Camera-type eye (tissue), 1 donor: ENCODE measurements at places on chromosomes 4 and X. TPM values are rescaled to one million over a fixed set of nuclear protein-coding genes. Genes with fewer than 3 reads are reported as not detected.

Gene MSX1
- total RNA-seq = 4.1 TPM

Gene SAGE1
- not detected for total RNA-seq

Gene ITGB1BP2
- total RNA-seq = 7.5 TPM

Gene STEEP1
- total RNA-seq = 50.4 TPM

Gene CT45A10
- total RNA-seq = not detected

Gene ABLIM2
- total RNA-seq = 13.5 TPM

Gene F11
- 0.44 TPM for total RNA-seq

Gene TREX2
- total RNA-seq = 0.27 TPM

Gene TRMT44
- total RNA-seq = 52.3 TPM

Gene ZXDA
- total RNA-seq = 15.6 TPM

Gene AGA
- 26.9 TPM for total RNA-seq

Gene NAT8L
- total RNA-seq = 3.5 TPM

Gene LIMCH1
- total RNA-seq = 125 TPM

Gene CENPI
- total RNA-seq = 8.2 TPM

Gene ETDC
- total RNA-seq = not detected

Gene SRPX2
- total RNA-seq = 6.3 TPM

Gene TRIM2
- 192 TPM for total RNA-seq

Gene DMRTC1
- 1.2 TPM for total RNA-seq

Gene XIAP
- total RNA-seq = 54.2 TPM

Gene TENM3
- 88.6 TPM for total RNA-seq

Gene IL21
- total RNA-seq = not detected

Gene SLC9B2
- total RNA-seq = 28.1 TPM

Gene CENPVL2
- 0.71 TPM for total RNA-seq

Gene SLC25A14
- 29.0 TPM for total RNA-seq

Gene ATP2B3
- 3.7 TPM for total RNA-seq

Gene PDLIM3
- 128 TPM for total RNA-seq

Gene XK
- 5.8 TPM for total RNA-seq

Gene LRRC66
- 0.66 TPM for total RNA-seq

Gene PNMA6A
- 11.5 TPM for total RNA-seq

Gene PCSK1N
- total RNA-seq = 46.4 TPM

Gene NUDT10
- total RNA-seq = 13.7 TPM

Gene FHIP1A
- total RNA-seq = 32.1 TPM

Gene SMIM10L2A
- 6.0 TPM for total RNA-seq

Gene CLDN22
- total RNA-seq = not detected

Gene CLIC2
- total RNA-seq = 4.8 TPM

Gene SHROOM4
- total RNA-seq = 10.0 TPM

Gene UGT2A3
- total RNA-seq = 0.22 TPM

Gene NAA11
- not detected for total RNA-seq

Gene MAGEA6
- not detected for total RNA-seq
